ENCODE measurements at places on chromosomes 3 and 15.
A peak's percentile ranks its signal among the peaks of the same experiment; 100 is the strongest.

- ATAC-seq, result no peak
These were observed 1.9 kb upstream of the ADPGK start for GRCh38 chr15:72785432-72785831.

DNA sequence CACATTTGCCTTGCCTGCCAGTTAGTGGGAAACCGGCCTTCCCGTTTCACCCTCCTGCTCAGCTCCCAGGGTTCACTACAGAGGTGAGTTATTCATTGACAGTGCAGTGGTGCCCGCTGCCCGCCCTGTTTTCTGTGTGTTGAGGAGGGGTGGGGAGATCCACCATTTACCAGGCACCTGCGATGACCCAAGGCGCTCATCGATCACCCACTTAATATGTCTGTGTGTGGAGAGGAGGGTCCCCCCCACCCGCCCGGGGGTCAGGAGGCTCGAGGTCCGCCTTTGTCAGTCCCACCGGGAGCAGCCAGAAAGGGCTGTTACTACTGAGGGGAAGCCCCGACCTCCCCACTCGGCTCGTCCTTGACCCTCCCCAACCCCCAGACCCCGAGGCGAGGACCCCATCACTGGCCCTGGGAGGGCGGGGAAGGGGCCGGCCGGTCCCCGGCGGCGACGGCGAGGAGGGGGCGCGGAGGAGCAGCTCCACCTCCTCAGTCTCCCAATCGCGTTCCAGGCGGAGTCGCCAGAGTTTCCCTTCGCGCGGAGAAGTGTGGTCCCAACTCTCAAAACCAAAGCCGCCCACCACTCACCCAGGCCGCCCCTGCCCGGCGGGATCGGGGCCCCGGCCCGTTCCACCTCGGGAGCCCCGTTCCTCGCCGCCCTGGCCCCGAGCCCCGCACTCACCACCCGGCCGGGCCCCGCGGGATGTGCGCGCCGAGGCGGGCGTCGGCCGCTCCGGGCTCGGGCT is 1.1 kb downstream of the PLXNB1 start:
- no peak for ATAC-seq

- ATAC-seq, result no peak
These were observed 4.9 kb downstream of the USP3 start for GRCh38 chr15:63509056-63509954.

- ATAC-seq, result no peak
These were observed 18.0 kb downstream of the FAM98B start for GRCh38 chr15:38471974-38472373.

- ATAC-seq, result no peak
These were observed 3.9 kb upstream of the PSTPIP1 start for GRCh38 chr15:76991048-76991447.

DNA sequence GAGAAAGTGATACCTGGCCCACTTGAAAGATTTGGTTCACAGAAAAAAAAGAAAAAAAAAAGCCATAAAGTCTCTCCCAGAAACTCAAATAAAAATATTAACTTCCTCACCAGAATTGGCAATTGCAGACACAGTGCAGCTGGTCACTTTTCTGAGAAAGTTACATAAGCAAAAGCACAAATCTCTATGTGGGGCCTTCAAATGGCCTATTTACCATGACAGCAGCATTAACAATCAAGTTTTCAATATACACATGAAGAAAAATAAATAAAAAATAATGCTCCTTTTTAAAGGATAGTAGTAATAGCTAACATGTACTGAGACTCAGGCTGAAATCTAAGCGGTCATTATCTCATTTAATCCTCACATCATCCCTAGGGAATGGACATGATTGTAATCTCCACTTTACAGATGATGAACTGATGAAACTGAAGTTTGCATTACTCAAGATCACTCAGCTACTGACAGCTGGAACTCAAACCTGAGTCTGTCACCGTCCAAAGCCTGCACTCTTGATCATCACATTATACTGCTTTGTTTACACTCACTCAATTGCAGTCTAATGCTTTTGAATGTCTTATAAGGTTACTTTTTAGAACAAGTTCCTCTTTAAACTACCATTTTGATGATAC is 3.3 kb downstream of the NPTN start:
- no peak for ATAC-seq

GRCh38 chr3:176767385-176767784 is 429.9 kb downstream of the TBL1XR1 start:
- ATAC-seq, result peak; percentile 71

DNA sequence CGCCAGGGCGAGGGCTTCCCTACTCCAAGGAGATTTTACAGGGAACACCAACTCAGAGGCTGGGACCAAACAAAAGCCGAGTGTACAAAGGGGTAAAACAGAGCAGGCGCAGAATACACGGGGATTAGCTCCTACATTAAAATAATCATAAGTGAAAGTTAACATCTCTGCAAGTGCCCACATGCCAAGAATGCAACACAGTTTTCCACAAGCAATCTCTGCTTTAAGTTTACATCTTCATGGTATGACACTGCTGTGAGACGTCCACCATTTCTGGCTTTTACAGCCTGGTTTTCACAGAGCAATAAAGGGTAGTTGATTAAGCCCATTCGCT is 500 bp upstream of the VGLL3 start:
- ATAC-seq, result peak; percentile 35

DNA sequence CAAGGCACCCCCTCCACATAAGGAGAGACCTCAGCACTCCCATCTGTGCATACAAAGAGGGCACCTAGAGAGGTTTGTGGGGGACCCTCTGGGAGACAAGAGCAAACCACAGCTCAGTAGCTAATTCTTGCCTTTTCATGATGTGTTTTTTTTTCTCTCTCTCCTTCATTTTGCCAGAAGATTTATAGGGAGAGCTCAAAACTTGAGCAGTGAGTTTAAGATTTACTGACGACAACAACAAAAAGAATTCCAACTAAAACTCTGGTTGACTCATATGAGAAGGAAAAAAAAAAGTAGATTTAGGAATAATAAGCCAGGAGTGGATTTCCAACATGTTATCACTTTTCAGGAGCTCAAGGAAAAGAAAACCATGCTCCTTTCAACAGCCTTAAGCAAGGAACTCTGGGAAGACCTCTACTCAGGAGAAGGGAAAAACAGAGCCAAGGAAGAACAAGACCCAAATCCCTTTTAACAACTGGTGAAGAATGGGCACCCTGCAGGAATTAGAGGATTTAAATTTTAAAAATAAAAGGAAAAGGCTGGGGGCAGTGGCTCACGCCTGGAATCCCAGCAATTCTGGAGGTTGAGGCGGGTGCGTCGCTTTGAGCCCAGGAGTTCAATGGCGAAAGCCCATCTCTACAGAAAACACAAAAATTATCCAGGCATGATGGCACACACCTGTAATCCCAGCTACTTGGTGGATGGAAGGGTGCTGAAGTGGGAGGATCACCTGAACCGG is 58.2 kb upstream of the RAD18 start:
- no peak for ATAC-seq

- ATAC-seq, result no peak
These were observed 1077.0 kb downstream of the ROBO2 start for GRCh38 chr3:78116874-78117273.

GRCh38 chr3:100553618-100554372 is 55.6 kb upstream of the ADGRG7 start:
- no peak for ATAC-seq

DNA sequence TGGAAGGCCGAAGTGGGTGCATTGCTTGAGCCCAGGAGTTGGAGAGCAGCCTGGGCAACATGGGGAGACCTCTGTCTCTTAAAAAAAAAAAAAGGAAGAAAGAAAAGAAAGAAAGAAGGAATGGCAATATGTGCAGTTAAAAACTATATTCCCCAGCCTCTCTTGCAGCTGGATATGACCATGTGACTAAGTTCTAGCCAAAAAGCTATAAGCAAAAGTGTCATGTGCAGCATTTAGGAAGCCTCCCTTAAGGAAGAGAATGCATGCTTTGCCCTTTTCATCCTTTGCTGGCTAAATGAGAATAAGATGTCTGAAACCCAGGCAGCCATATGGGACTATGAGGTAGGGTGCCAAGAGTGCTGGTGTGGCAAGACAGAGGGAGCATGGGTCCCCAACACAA is 21.8 kb downstream of the CYP19A1 start:
- ATAC-seq, result no peak

GRCh38 chr3:124246949-124247348 is 255.0 kb upstream of the ROPN1 start:
- ATAC-seq, result peak; percentile 44

DNA sequence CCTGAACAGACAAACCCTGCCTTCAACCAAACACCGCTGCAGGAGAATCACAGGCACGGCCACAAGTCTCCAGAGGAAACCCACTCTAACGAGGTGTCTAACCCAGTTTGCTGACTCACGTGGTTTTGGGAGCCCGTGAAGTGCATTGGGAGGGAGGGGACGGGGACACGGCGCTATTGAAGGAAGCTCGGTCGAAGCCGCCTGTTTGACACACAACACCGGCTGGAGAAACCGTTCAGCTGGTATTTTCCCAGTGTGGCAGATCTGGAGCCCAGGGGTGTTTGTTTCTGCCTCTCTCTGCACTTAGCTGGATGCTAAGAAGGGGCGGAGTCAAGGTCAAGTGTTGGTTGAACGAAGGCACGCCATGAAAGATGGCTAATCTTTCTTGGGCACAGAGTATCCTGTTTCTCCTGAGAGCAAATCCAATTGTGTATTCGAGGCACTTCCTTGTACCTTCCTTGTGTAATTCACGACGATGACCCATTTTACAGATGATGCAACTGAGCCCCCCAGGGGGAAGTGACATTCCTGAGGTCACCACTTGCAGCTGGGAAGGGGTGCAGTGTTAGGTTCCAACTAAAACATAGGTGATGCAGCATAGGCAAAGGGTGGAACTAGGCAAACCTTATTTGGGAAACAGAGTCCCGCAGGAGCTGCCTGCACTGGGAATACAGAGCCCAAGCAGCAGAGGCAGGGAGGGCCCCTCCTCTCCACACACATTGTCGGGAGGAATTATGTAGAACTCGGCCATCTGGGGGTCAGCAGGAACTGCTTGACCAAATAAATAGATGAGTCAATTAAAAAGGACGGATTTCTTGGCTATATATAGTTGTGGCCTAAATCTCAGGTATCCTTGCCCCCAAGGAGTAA is 22.5 kb downstream of the SLC6A6 start:
- ATAC-seq, result no peak

DNA sequence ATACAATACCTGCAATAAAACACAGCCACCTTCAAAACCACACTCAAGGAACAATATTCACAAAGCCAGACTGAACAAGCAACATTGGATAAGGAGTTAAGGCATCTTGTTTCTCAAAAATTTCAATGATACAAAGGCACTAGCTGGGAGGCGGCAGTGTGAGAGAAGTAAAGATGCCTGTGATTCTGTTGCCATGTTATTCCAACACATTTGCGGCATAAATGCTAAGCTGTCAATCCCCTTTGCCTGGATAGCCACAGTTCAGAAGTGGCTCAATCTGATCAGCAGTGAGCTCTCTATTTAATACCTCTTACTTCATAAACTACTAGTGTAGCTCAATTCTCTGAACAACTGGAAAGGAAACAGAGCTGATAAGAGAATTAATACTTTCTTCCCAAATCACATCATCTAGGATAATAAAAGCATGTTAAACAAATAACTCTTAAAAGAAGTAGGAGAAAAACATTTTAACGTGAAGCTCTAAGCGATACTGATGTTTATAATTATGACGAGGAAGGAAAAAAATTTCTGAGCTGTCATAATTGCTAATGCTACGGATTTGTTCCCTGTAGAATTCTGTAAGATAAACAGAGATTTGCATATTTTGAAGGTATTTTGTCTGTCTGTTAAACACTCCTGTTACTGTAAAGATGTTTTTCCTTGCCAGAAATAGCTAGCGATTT is 358.4 kb downstream of the FOXP1 start:
- no peak for ATAC-seq

GRCh38 chr3:46440531-46441294 is 24.0 kb downstream of the LTF start:
- peak; percentile 68 for ATAC-seq

DNA sequence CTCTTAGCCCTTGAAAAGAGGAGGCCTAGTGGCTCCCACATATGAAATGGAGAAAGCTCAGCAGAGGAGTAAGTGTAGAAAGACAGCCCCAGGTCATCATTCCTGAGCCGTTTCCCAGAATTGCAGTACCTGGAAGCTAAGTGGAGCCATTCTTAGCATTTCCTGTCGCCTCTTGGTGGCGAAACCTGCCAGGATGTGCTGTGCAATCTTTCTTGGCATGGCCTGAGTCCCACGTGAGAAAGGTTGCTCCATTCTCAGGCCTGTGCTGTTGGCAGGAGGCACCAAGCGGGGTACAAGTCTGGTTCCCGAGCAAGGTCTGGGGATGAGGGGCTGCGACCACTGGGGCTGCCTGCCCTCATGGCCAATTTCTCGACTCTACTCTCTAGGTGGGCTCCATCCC is 207.2 kb upstream of the TPM1 start:
- ATAC-seq, result no peak

DNA sequence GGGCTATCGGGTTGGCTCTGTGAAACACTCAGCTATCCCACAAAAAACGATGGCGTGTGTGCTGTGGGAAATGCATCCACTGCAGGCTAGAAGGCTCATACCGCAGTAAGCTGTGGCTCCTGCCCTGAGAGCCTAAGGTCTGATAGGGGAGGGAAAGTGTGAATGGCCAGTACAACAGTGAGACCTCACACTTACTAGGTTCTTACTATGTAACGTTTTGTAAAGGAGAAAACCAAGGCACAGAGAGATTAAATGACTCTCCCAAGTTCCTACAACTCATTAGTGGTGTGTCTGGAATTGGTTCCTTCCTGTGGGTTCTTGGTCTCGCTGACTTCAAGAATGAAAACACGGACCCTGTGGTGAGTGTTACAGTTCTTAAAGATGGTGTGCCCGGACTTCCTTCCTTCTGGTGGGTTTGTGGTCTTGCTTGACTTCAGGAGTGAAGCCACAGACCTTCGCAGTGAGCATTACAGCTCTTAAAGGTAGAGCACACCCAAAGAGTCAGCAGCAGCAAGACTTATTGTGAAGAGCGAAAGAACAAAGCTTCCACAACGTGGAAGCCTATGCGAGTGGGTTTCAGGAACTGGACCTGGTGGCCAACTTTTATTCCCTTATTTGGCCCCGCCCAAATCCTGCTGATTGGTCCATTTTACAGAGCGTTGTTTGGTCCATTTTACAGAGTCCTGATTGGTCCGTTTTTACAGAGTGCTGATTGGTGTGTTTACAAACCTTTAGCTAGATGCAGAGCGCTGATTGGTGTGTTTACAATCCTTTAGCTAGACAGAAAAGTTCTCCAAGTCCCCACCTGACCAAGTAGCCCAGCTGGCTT is 161.7 kb downstream of the POLR2M start:
- no peak for ATAC-seq

- no peak for ATAC-seq
These were observed 45.8 kb upstream of the FSIP1 start for GRCh38 chr15:39828374-39828931.

- no peak for ATAC-seq
These were observed 328.2 kb downstream of the TIGIT start for GRCh38 chr3:114622001-114622400.

DNA sequence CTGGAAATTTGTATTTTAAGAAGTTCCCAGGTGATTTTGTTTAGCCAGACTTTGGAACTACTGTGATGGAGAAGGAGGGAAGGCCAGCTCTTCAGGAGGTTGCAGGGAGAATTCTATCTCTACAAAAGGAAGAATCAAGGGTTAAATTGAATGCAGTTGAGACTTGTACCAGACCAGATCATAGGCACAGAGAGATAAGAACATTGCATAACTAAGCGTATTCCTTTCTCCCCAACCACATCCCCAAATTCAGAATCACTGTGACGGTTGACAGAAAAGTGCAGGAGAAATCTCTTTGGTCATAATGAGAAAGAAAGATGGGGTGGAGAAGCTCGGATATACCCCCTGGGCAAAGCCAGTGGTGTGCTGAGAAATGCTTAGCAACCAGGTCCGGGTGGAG is 7.2 kb downstream of the PLD1 start:
- no peak for ATAC-seq

GRCh38 chr15:44641651-44642050 is 21.8 kb downstream of the SPG11 start:
- no peak for ATAC-seq

- no peak for ATAC-seq
These were observed 90.5 kb downstream of the LRRC3B start for GRCh38 chr3:26713091-26713490.

Measured in esophagus mucosa (tissue), 1 donor.